Stimulated activated naive CD8-positive, alpha-beta T cell treated with anti-CD3 and anti-CD28 coated beads, Interleukin-15, Interleukin-2, amounts not matched to agents 100 U/mL and 50 U/mL, for 24 hours (primary cell): ENCODE measurements at places on chromosomes 6 and 20.
A peak's percentile ranks its signal among the peaks of the same experiment; 100 is the strongest.

- no peak for DNase-seq
Observed at GRCh38 chr20:45118028-45118427, 3.1 kb upstream of the WFDC5 start.

DNA sequence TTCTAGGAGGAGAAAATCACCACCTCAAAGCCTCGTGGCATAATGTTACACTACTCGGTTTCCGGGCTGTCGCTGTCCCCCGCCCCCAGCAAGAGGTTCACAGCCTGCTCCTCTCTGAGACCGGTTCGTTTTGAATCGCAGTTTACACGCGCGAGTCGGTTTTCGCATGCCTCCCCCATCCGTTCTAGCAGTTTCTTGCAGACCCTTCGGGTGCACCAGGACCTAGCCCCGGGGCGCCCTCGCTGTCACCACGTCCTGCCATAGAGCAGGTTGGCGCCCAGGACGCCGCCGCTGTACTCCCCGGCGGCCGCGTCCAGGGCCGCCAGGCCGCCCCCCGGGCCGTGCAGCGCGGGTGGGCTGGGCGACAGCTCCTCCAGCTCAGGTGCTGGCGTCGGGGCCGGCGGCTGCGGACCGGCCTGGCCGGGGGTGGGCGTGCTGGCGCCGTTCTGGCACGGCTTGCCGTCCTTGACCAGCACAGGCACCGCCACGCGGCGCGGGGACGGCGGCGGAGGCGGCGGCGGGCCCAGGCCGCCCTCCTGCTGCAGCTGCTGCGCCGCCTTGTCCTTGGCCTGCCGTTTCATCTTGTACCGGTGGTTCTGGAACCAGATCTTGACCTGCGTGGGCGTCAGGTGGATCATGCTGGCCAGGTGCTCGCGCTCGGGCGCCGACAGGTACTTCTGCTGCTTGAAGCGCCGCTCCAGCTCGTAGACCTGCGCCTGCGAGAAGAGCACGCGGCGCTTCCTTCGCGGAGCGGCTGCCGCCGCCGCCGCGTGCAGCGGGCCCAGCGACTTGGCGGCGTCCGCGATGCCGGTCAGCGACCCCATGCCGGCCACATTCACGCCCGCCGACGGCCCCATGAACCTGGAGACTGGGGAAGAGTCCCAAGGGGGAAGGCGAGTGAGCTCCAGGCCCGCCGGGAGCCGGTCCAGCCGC is 1.4 kb downstream of the NKX2-4 start:
- peak; percentile 34 for DNase-seq

GRCh38 chr6:167415441-167415961 is 90.6 kb downstream of the TTLL2 start:
- DNase-seq: no peak

GRCh38 chr6:109660526-109661320 is 30.3 kb downstream of the AK9 start:
- no peak for DNase-seq

DNA sequence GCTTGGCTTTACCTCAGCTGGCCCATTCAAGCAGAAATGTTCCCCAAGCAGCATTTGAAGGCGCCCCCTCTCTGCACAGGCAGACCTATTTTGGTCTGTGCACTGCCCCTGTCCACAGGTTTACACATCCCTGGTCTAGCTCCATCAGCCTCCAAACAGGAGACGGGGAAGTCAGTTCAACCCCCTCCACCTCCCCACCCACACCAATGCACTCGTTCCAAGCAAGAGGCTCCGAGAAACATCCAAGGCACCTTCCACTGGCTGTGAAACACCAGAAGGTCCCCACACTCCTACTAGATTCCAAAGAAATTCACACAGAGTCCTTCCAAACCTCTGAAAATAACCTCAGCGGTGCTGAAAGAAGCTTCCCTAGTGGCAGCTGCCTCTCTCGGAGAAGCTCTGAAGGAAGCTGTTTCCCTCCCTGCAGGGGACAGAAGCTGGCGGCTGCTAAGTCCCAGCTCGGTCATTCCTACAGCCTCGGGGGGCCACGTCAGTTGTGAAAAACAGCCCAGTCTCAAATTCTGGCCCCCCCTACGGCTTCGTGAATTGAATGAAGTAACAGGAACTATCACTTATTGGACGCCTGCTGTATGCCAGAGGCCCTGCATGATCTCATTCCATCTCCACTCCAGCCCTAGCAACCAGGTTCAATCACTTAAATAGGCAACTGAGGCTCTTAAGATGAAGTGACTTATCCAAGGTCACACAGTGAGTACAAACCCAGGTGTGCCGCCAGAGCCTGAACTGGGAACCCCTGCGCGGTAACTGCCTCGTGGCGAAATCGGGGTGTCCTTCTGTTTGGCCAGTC is 815 bp downstream of the SPATA2 start:
- DNase-seq: peak; percentile 19

- no peak for DNase-seq
Observed at GRCh38 chr6:152874846-152875568, 107.8 kb downstream of the FBXO5 start.

DNA sequence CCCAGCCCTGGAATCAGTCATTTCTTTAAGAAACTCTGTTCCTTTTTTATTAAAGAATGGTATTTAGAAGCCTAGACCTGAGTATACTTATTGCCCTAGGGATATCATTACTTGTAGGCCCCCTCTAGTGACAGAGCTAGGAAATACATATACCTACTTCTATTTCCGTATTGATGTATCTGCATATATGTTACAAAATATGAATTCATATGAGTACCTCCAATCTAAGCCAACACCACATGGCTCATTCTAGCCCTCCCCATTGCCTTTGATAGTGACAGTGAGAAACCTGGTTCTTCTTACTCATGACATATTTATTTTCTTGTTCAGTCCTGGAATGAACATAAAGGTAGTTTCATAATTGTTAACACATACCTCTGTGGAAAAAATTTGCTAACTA is 137.2 kb downstream of the FARS2 start:
- DNase-seq: no peak
